ENCODE measurements at places on chromosomes 5 and 9.

DNA sequence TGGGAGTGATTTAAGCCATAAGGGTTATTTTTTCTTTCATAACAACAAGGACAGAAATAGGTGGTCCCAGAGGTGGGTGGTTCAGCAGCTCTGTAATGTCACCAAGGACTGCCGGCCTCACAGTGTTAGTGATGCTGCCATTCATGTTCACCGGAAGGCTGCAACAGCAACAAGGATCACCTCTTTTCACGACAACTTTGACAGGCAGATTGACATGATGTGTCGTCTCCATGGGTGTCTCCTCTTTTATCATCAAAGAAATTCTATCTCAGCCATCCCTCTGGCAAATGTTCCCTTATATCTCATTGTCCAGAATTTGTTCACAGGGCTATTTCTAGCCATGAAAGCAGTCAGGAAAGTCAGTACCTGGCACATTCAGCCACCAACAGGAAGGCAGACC lies 231.5 kb downstream of the SH3GL2 start:
- no peak for DNase-seq

DNA sequence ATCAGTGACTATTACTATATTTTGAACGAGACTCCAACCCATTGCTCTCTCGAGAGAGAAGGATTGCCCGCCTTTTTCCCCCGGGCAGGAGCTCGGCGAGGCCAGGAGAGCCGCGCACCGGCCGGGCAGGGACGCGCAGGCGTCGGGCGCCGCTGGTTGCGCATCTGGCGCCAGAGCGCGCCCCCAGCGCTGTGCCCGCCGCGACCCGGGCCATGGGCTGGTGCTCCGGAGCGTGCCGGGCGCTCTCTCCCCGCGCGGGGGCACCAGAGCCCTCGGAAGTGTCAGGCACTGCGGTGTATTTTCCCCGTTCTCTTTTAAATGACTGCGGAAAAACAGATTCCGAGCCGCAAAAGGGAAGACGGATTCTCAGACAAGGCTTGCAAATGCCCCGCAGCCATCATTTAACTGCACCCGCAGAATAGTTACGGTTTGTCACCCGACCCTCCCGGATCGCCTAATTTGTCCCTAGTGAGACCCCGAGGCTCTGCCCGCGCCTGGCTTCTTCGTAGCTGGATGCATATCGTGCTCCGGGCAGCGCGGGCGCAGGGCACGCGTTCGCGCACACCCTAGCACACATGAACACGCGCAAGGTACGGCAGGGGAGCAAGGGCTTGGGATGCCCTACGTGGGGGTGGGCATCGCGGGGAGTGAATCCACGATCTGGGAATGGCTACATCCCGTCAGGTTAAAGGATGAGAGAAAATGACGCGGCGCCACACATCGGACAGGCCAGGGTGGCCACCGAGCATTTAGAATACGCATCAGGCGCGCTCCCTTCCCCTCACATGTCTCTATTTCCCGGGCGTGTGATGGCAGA lies 1.1 kb upstream of the NTRK2 start:
- no peak for DNase-seq

GRCh38 chr9:118401546-118401945 lies 697.3 kb downstream of the TLR4 start:
- DNase-seq: no peak

- DNase-seq: no peak
Observed at GRCh38 chr5:137736496-137736895, 607 bp upstream of the KLHL3 start.

DNA sequence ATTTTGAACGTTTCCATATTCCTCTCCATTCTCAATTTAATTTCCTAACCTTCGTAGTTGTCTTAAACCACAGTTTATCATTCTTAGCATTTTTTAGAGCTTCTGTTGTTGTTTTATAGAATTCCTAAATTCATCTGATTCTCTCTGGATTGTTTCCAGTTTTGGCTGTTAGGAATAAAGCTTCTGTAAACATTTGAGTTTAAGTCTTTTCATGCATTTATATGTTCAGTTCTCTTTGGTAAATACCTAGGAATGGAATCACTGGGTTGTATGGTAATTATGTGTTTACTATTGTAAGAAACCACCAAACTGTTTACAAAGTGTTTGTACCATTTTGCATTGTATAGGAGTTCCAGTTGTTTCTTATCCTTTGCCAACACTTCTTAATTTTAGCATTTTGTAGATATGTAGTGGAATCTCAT lies 29.7 kb downstream of the GPR21 start:
- DNase-seq: no peak

GRCh38 chr5:140926443-140927227 lies 536 bp downstream of the PCDHAC1 start:
- no peak for DNase-seq

- DNase-seq: no peak
Observed at GRCh38 chr9:70413464-70413798, 1.0 kb downstream of the KLF9 start.

DNA sequence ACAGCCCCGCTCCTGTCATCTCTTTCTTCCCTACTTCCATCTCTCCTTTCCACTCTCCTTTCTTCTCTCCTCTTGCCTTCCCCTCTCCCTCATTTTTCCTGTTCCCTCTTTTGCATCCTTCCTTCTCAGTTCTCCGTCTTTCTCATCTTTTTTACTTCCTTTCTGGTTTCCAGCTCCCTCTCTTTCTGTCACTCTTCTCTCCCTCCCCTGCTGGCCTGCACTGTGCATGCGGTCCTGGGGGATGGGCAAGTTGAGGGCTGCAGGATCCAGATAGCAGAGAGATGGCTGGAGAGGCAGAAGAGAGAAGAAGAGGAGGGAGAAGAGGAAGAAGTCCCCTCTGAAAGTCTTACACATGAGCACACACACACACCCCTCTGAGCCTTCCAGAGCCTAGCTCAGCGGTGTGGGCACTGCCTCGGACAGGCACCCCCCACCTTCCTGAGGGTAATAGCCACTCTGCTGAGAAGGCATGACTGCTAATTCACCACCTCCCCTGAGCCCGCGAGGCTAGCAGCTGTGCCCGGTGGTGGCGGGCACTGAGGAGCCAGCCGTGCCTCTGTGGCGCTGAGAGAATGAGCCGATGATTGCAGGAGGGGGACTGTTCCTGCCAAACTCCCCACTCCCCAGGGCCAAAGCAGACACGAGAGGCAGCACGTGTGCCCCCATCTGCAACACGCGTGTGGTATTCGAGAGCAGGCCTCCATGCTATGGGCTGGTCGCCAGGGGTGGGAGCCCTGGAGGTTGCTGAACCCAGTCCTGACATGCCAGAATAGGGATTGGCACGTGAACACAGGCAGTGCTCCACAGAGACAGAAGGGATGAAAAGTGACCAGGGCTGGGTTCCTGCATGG lies 3.7 kb upstream of the CAMK2A start:
- DNase-seq: peak; percentile 33

DNA sequence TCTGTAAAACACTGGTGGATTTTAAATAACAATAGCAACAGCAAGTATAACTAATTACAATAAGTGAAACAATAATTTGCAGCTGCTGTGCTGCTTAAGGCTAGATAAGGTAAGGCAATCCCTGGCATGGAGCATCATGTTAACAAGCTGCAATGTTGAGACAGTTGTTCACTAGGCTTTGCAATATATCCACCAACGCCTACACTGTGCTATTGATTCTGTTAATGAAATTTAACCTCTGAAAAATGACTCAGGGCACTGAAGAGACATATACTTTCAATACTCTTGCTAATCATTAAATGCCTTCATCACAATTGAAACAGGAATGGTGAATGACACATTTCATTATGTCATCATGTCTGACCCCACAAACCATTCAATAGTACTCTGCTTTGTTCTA lies 255.0 kb downstream of the EFNA5 start:
- DNase-seq: no peak

- no peak for DNase-seq
Observed at GRCh38 chr9:5760338-5760737, 72.6 kb downstream of the ERMP1 start.

- DNase-seq: no peak
Observed at GRCh38 chr9:88696501-88696900, 161.5 kb downstream of the NXNL2 start.

DNA sequence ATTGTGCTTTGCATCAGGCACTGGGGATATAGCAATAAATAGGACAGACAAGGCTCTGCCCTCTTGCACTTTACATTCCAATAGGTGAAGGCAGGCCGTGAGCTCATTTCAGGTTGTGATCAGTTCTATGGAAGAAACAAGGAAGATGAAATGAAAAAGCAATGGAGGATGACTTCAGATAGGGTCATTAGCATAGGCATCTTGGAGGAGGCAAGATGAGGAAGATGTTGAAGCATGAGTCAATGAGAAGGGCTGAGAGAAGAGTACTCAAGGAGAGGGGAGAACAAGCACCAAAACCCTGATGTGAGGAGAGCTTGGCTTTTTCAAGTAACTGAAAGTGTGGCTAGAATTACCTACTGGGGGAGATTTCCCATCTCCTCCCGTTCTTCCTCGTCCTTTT lies 5.0 kb upstream of the SPARC start:
- no peak for DNase-seq

GRCh38 chr5:152288499-152288898 lies 116.6 kb downstream of the NMUR2 start:
- DNase-seq: no peak

All from NCI-H1436 treated with DMSO at 0.1 percent for 48 hours (cell line).